ENCODE measurements at places on chromosomes 3 and 15. TPM values are rescaled to one million over a fixed set of nuclear protein-coding genes. Genes with fewer than 3 reads are reported as not detected.

Gene C15orf39
- total RNA-seq = 22.8 TPM

Gene RASA2
- 27.1 TPM for total RNA-seq

Gene ALDH1A2
- not detected for total RNA-seq

Gene AMT
- 3.1 TPM for total RNA-seq

Gene SCAANT1
- total RNA-seq = not detected

Gene ADPRH
- total RNA-seq = 3.4 TPM

Gene ZNF710
- 28.1 TPM for total RNA-seq

Gene LDHAL6B
- total RNA-seq = not detected

Gene CRABP1
- 1.7 TPM for total RNA-seq

Gene THPO
- total RNA-seq = not detected

Gene RPL39L
- total RNA-seq = 19.3 TPM

Gene GRAMD1C
- 0.48 TPM for total RNA-seq

Gene IL12A
- not detected for total RNA-seq

Gene ZCWPW2
- total RNA-seq = not detected

Gene OSTN
- not detected for total RNA-seq

Gene MKRN2OS
- total RNA-seq = not detected

Gene MOBP
- total RNA-seq = not detected

Gene SLC35A5
- 8.5 TPM for total RNA-seq

Gene LARP6
- total RNA-seq = not detected

Gene TM4SF1
- not detected for total RNA-seq

Gene CADPS
- total RNA-seq = not detected

Gene LMOD3
- total RNA-seq = not detected

Gene KLHDC8B
- 3.1 TPM for total RNA-seq

Gene HTD2
- total RNA-seq = 8.5 TPM

Gene PARP3
- 18.6 TPM for total RNA-seq

Gene SST
- not detected for total RNA-seq

Gene FBXW12
- total RNA-seq = not detected

Gene UNC13C
- not detected for total RNA-seq

Gene CCR3
- total RNA-seq = not detected

Gene TIMP4
- total RNA-seq = not detected

Gene CRTC3
- total RNA-seq = 58.1 TPM

Gene CKMT1A
- not detected for total RNA-seq

Gene ACAN
- not detected for total RNA-seq

Gene SLC7A14
- not detected for total RNA-seq

Gene NR1I2
- 0.82 TPM for total RNA-seq

Gene SCN11A
- 0.21 TPM for total RNA-seq

Gene ITIH3
- total RNA-seq = not detected

Gene KLF15
- total RNA-seq = not detected

Gene NAALADL2
- 0.35 TPM for total RNA-seq

Gene ATP13A5
- not detected for total RNA-seq

Gene CELF6
- total RNA-seq = 0.48 TPM

Gene SUSD5
- not detected for total RNA-seq

Gene NEO1
- total RNA-seq = 5.3 TPM

Gene DUOX1
- 0.18 TPM for total RNA-seq

Gene PTX3
- total RNA-seq = 0.70 TPM

Gene SAMD7
- not detected for total RNA-seq

Gene MYRIP
- not detected for total RNA-seq

Gene PSTPIP1
- total RNA-seq = 149 TPM

Gene XCR1
- total RNA-seq = not detected

Gene KLHL40
- not detected for total RNA-seq

Gene CFAP100
- total RNA-seq = not detected

Gene DUOX2
- total RNA-seq = 0.16 TPM

Gene THOC7
- 89.2 TPM for total RNA-seq

Gene PIGB
- total RNA-seq = 21.4 TPM

Gene TP53BP1
- 24.0 TPM for total RNA-seq

Gene FMN1
- 1.1 TPM for total RNA-seq

Gene SOX14
- not detected for total RNA-seq

Gene MUC4
- 0.32 TPM for total RNA-seq
